NCI-H69 (cell line): ENCODE measurements at places on chromosomes 2 and 18.

DNA sequence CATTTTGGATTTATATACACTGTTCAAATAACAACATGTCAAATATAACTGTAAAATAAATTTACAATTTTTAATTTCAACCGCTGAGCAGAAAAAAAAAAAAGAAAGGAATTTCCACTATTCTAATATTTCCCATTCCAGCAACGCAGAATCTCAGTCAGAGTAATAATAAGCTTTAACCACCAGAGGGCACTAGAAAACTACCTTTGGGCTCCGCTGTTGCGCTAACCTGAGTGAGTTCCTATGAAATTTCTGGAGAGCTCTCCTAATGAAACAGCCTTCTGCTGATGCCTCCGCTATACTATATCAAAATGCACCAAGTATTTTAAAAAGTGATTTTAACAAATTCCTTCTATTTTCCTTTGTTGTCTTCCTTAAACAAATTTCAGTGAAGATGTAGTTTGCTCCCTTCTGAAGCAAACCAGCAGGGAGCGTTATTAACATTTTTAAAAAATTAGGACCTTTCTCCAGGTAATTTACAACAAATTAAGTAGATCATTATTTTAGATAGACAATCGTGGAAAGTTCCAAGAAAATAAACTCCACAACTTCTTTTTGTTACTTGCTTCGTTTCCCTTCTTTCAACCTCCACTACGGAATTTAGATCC is 23.0 kb downstream of the ERMN start:
- peak; percentile 67 for DNase-seq

- DNase-seq = no peak
Measured at GRCh38 chr2:2173633-2174032, 157.4 kb downstream of the MYT1L start.

GRCh38 chr2:3547915-3548314 is 10.2 kb downstream of the RNASEH1 start:
- no peak for DNase-seq

DNA sequence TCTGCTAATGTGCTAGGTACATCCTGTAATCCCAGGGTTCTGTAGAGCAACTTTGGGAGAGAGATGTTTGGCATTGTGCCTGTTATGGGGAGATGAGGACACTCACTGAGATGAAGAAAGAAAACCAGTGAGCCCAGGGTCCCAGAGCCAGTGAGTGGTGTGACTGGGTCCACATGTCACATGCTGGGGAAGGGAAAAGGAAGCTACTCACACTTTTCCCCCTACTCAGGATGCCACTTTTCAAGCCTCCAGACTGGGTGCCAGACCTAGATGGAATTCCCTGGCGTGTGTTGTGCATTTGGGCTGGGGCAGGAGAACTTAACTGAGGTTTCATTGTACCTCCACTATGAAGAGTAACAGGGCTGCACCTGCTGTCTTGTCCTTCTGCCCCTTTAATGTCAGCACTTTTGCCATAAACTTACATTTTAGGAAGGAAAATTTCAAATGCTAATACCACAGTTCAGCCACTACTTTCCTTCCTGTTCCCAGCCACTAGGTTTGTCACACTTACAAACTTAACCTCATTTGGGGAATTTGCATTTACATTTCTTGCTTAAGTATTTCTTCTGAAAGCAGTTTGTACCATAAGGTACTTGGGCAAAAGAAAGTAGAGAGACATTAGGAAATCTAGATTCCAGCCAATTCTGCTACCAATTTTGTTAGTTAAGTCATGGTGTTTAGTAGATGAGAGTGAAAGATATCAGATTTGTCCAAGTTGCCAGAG is 10.2 kb downstream of the INSIG2 start:
- no peak for DNase-seq

DNA sequence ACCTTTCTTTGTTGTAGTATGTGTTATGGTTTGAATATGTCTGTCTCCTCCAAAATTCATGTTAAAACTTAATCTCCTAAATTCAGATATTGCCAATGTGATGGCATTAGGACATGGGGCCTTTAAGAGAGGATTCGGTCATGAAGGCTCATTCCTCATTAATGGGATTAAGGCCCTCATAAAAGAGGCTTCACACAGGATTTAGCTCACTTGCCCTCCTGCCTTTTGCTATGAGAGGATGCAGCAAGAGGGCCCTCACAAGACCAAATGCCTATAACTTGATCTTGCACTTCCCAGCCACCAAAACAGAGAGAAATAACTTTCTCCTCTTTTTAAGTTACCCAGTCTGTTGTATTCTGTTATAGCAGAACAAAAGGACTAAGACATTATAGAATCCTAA is 19.7 kb downstream of the ZBTB14 start:
- no peak for DNase-seq

DNA sequence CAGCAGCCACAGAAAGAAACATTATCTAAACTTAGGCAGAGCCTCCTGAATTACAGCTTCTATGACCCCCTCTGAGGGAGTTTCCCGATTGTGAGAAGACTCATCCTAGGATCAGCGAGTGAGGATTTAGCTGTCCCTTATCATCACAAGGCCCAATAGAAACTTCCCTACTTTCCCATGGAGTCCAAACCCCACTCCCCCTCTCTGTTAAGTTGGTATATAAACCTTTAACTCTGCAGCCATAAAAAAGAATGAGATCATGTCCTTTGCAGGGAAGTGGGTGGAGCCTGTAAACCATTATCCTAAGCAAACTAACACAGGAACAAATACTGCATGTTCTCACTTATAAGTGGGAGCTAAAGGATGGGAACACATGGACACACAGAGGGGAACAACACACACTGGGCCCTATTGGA is 78.8 kb downstream of the MYL12B start:
- peak; percentile 60 for DNase-seq

DNA sequence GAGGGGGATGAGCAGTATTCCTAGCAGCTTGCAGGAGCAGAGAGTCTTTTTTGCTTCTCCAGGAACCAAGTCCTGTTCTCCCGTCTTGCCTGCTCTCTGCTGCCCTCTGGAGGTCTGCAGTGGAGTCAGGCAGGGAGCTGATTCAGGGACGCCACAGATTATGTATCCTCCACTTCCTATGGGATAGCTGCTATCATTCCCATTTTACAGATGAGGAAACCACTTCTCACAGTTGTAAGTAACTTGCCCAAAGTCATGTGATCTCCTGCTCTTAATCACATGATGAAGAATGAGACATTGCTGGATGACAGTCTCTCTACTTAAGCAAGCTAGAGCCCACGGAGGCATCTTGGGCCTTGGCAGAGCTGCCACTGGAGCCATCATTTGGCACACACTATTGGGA is 8.3 kb downstream of the SLC4A5 start:
- DNase-seq = peak; percentile 52

GRCh38 chr2:105329561-105330495 is at the start of gene TGFBRAP1:
Gene TGFBRAP1, minus strand, starts transcription at chr2:105329735. Its CDS starts 21,434 bp downstream, at chr2:105308301.
- peak; percentile 70 for DNase-seq

DNA sequence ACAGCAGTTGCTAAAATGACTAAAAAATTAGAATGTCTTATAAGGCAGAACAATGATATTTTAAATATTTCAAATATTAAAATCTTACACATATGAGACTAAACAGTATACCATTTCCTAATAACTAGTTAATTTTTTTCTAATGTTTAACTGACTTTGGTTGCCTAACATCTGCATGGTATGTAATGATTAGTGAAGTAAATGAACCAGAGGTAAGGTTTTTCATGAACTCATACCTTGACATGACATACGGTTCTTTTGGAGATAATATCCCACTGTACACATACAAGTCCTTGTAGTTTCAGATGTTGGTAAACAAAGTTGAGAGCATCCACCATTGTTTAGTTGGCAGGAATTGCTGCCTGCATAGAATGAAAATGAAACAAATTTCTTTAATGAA is 1360.2 kb downstream of the LRP1B start:
- DNase-seq = no peak

DNA sequence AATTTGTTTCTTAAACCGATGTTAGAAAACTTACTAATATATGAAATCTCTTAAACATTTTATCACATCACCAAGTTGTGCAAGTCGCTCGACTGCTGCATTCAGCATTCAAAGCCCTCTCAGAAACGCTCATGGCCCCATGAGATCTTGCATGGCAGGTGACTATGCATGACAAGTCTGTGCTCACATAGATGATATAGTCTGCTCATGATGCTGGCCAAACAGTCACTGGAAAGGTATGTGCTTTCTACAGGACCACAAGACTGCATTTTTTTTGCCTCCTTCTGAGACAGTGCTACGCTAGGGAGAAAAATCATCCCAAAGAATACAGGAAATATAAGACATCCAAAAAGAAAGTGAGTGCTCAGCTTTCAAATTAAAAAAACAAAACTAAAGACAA is 98.3 kb upstream of the ZBTB14 start:
- no peak for DNase-seq

DNA sequence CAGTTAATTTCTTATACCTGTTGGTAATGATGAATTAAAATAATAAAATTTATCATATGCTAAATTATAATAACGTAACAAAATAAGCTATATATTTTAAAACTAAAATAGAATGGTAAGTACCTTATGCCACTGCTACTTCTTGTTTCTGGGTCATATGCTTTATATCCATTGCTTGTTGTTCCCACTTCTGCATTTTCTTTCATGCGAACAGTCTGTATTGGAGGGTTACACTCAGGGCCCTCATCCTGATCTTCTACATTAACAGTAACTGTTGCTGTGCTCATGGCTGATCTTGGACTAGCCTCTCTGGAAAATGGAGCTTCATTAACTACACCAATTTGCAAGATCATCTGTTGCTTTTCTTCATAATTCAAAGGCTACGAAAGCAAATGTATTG is 22.2 kb downstream of the DSC2 start:
- DNase-seq = no peak

DNA sequence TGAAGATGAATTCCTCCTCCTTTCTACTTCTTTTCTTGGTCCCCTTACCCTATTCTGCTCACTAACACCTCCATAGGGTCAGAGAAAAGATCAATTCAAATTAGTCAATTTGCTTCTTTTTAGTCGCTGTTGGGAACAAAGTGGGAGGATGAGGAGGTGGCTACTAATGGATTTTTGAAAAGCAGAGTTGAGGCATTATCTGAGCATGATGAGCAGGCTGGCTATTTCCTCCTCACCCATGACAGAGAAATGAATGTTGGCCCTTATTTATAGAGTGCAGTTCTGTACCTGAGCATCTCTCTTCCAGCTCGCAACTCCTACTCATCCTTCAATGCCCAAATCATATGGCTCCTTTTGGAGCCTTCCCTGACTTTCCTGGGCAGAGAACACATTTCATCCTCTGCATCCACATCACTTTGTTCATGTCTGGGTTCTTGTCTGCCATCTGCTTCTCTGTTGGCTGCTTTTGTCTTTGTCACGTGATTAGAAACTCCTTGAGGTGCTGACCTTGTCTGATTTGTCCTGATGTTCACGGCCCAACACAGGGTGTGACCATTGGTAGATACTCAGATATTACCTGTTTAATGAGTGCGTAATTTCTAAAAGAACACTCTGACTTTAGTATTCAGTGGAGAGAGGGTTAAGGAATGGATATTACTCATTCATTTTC is 45.9 kb downstream of the CYRIA start:
- DNase-seq = no peak

DNA sequence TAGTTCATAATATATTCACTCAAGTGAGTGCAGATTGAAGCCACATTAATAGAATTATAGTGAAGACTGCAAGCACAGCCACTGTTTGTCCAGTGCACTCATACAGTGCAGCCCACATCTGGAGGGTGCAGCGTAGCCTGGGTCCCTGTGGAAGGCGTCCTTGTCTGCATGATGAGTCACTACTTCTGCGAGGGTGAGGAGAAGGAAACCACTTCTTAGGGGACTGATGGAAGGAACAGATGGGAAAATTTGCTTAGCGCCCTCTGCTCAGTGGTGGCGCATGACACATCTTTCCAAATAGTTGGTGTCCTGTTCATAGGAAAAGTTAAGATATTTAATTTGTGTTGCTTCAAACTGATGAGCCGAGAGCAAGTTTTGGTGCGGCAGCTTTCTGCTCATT is 330.4 kb upstream of the SMIM21 start:
- no peak for DNase-seq

GRCh38 chr2:152950126-152950525 is 231.7 kb downstream of the ARL6IP6 start:
- no peak for DNase-seq

GRCh38 chr18:29157905-29158304 is 981.0 kb upstream of the CDH2 start:
- DNase-seq = no peak

DNA sequence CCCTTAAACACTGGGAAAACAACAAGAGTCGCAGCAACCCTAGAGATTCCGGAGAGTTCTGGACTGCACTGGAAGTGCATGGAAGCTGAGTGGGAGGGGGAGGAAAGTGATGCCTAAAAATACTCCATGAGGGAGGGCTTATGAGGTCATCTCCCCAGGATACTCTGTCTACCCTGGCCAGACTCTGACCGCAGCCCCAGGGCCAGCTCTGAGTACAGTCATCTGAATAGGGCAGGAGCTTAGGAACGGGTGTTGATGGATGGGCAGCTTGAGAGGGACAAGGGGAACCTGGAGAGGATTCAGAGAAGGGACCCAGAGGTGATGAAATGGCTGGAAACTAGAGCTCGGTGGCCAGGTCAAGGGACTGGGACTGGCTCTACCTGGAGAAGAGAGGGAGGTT is 79.3 kb upstream of the IGFBP5 start:
- DNase-seq = peak; percentile 38

- DNase-seq = no peak
Measured at GRCh38 chr18:61570070-61570469, 236.8 kb downstream of the CDH20 start.

DNA sequence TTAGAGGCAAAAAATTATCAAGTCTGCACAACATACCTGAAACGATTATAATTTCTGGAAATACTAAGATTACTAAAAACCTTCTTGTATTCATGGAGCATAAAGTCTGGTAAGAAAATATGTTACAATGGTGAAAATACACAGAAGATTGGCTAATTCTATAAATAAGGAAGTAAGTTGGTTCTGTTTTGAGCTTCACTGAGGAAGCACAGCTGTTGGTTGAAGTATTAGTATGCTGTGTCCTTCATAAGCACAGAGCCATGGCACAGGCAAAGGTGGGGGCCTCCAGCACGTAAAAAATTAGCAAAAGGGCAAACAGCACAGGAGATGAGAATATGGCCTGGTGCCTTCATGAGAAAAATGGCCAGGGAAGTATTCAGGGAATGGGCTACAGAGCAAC is 40.4 kb upstream of the ANKRD62 start:
- no peak for DNase-seq

- no peak for DNase-seq
Measured at GRCh38 chr2:224563537-224563936, 21.6 kb downstream of the CUL3 start.

- DNase-seq = peak; percentile 44
Measured at GRCh38 chr18:36366994-36367839, 69.7 kb downstream of the FHOD3 start.

DNA sequence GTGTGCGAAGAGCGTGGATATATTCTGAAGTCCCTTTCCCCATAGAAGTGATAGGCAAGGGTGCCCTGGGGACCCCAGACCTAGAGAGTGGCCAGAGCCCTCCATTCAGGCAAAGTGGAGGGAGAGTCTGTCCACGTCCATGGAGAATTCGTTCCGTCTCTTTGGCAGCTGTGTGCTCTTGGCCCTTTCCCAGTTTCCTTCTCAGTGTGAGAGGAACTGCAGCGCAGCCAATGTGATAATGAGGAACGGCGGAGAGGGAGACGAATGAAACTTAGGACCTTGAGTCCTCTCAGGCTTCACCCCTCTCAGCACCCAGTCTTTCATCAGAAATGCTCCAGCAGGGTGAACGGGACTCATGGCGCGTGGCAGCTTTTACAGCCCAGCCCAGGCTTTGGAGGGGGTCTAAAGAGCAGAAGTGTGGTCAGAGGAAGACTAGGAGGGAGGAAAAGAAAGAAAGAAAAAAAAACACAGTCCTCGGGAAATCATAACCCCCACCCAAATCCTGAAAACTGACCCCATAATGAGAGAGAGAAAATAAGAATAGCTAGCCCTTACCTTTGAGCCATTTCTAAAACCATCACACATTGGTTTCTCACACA is 95.0 kb upstream of the RIOK3 start:
- no peak for DNase-seq
